ENCODE measurements at places on chromosomes 2 and 18.

GRCh38 chr2:207044379-207045362 lies 105.4 kb downstream of the CPO start:
- DNase-seq, result no peak

DNA sequence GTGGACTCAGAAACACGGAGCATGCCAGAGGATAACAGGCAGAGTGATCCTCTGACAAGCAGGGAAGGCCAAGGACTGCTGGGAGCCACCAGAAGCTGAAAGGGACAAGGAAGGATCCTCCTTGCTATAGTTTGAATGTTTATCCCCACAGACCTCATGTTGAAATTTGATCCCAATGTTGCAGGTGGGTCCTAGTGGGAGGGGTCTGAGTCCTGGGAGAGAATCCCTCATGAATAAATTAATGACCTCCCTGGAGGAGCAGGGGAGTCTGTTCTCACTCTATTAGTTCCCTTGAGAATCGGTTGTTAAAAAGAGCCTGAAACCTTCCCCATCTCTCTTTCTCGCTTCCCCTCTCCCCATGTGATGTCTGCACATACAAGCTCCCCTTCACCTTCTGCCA lies 124.4 kb downstream of the FBXO15 start:
- no peak for DNase-seq

- no peak for DNase-seq
These were observed 41.2 kb downstream of the PAX3 start for GRCh38 chr2:222257645-222258044.

- DNase-seq, result no peak
These were observed 205.6 kb downstream of the TNS1 start for GRCh38 chr2:217797165-217797564.

DNA sequence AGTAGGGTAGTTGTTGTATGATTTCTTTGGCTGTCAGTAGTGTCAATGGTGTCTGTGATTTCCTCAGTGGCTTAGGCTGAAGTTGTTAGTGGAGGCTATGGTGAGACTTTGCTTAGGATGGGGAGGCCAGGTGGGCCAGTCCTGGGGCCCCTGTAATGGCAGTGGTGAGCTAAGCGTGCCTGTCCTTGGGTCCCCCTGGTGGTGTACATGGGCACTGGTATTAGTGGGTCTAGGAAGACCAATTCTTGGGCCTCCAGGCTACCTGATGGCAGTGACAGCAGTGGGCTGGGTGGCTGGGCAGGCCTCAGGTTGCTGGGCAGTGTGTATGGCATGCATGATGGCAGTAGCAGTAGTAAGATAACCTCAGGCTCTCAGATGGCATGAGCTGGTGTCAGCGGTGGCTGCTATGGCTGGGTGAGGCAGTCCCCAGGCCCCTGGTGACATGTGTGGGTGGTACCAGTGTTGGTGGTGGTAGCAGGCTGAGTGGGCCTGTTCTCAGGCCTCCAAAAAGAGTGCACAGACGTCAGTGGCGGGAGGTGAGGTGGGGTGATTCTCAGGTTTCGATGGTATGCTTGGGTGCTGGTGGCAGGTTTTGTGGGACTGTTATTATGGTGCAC lies 103.2 kb downstream of the KLHL14 start:
- no peak for DNase-seq

DNA sequence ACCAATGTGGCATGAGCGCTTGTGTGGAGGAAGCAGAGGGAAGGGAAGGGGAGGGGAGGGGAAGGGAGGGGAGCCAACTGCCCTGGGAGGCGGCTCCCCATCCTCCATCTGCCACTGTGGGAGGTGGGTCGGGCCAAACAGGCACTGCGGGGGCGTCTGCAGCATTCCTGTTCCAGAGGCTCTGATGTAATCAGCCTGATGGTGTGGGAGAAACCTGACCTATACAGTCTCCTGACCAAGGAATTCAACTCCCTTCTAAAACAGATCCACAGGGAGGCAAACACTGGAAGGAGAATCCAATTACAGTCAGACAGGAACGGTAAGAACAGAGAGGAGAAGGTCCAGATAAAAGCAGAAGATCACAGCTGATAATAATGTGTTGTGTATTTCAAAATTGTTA lies 88.8 kb downstream of the CD8B2 start:
- no peak for DNase-seq

- DNase-seq, result no peak
These were observed 9.8 kb downstream of the WDR43 start for GRCh38 chr2:28904295-28904694.

Measured in hematopoietic multipotent progenitor cell treated with erythropoietin and hydrocortisone succinate and interleukin-3 and kit ligand, for 8 days (in vitro differentiated cells).